ENCODE measurements at places on chromosomes 4 and X.

GRCh38 chrX:57516491-57516890 lies 75.3 kb upstream of the ZXDB start:
- no peak for DNase-seq

GRCh38 chr4:41748074-41748570 lies 403 bp downstream of the PHOX2B start:
- DNase-seq = no peak

- no peak for DNase-seq
Measured at GRCh38 chrX:28969126-28969525, 381.9 kb downstream of the IL1RAPL1 start.

DNA sequence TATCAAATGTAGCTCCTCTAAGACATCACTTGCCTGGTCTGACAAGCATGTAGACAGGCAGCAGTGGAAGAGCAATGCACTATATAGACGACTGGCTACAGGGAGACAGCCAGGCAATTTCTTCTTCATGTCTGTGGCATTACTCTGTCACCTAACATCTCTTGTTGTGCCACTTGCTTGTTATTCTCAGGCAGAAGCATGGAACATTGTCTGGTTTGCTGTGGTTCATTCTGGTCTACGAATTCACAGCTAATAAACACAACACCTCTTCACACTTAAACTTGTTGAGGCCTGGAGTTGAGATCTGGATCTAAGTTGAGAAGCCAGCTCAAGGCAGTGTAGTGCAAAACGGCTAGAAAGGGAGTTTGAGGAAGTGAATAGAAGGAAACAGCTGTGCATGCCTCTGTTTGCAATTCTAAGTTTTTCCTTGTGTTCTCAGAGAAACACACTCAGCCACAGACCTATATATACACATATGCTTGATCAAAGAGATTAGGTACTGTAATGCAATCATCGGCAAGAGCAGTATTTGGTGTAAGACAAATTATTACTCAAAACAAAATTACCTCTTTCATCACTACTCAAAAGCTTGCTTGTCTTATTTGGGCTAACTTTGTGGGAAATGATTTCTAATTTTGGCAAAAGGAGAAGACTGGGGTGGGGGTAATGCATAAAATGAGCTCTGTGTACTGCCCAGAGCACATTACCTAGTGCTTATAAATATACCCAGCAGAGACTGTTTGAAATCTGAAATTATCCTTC lies 243.8 kb downstream of the PPP3CA start:
- no peak for DNase-seq

DNA sequence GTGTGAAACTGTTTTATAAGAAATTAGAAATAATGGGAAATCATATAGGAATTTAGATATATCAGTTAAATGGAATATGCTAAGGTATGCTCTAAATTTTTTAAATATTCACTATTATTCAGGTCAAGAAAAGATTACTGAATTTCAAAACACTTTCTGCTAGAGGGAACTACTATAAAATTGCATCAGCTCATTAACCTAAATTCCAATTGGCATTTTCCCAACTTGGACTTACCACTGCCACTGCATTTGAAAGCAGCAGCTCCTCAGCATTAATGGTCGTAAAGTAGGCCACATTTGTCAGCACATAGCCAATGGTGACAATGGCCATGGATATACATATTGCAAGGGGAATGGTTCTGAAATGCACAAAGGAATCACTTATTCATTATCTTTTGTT lies 57.3 kb downstream of the SLC7A11 start:
- DNase-seq = no peak

GRCh38 chr4:121881158-121881557 lies 10.9 kb upstream of the BBS7 start:
- DNase-seq = no peak

GRCh38 chr4:105067431-105067830 lies 79.2 kb upstream of the TET2 start:
- DNase-seq = no peak

GRCh38 chr4:75741027-75741426 lies 16.6 kb downstream of the USO1 start:
- no peak for DNase-seq

DNA sequence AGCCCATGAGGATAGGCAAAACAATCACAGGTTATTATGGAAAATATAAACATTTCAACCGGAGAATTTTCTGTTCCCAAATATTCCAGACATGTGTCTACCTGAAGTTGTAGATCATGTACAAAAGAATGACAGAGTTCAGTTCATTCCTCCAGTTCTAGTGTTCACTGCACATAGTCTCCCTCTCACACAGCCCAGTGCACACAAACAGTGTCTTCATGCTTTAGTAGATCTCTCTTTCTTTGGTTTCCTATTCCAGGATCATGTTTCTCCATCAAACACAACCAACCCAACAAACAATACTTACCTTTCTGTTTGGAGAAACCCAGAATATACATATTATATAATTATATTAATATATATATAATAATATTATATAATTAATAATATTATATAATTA lies 671.9 kb downstream of the TRIML1 start:
- no peak for DNase-seq

- DNase-seq = peak; percentile 41
Measured at GRCh38 chr4:21765810-21766407, 182.7 kb downstream of the KCNIP4 start.

DNA sequence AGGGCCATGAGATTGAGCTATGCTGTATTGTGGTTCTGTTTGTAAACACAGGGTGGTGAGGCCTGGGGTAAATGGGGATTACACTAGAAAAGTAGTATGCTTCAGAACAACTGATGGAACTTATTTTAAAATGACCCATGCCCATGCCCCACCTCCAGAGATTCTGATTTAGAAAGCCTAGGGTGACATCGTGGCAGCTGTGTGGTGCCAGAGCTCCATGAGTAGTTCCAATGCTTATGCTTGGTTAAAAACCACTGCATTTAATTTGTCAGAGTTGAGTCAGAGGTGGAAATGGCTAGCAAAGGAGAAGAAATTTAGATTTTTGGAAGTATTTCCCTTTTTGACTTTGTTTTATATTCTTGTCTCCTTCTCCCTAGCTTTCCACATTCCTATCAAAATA lies 63.4 kb upstream of the PDE5A start:
- no peak for DNase-seq

GRCh38 chrX:49233176-49233575 lies at the start of gene CACNA1F:
Gene CACNA1F, minus strand, starts transcription at chrX:49233340. Its CDS starts 31 bp downstream, at chrX:49233309.
- DNase-seq = no peak

DNA sequence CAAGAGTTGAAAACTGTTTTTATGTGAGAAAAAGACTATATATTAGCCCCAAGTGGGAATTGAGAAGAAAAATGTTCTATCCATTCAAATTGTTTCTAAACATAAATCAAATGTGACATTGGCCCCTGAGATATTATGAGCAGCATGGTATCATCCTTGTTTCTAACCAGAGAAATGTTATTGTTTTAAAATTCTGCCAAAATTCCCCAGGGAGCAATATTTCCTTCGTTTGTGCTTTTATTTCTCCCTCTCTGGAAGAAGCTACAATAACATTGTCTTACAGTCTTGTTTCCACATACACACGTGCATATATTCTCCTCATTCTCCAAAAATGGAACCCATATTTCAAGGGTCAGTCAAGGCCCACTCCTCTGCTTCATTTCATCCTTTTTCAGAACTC lies 46.7 kb downstream of the MAGEB17 start:
- DNase-seq = no peak

DNA sequence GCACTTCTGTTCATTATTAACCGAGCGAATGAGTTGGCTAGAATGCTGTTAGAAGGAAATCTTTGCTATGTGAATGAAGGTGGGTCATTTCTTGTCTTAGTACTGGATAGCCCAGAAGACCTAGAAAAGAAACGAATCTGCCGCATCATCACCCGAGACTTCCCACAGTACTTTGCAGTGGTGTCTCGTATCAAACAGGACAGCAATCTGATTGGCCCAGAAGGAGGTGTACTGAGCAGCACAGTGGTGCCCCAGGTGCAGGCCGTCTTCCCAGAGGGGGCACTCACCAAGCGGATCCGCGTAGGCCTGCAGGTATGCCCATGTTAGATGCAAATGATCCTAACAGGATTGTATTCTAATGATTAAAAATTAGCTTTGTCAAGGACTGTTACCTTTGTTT lies 286.3 kb downstream of the ANK2 start:
- no peak for DNase-seq

GRCh38 chrX:78011846-78012245 lies 42.4 kb upstream of the PGAM4 start:
- DNase-seq = no peak

DNA sequence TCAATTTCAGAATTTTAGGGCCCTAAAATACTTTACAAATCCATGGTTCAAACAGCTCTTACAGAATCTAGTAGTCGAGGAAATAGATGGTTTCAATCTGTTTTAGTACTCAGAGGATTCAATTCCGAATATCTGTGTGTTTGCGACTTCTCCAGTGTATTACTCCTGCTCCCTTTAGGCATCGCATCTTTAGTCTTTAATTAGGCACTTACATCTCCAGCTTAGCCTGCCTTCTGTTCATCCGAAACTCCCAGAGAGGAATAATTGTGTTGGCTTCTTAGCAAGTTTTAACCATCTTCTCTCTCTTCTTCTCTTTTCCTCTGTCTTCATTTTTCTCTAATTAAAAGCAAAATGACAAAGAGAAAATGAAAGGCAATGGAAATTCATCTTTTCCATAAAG lies 1901.3 kb upstream of the TENM3 start:
- no peak for DNase-seq

- no peak for DNase-seq
Measured at GRCh38 chr4:17490575-17491059, 21.3 kb downstream of the QDPR start.

GRCh38 chrX:122790376-122791095 lies 393.5 kb upstream of the GRIA3 start:
- no peak for DNase-seq

DNA sequence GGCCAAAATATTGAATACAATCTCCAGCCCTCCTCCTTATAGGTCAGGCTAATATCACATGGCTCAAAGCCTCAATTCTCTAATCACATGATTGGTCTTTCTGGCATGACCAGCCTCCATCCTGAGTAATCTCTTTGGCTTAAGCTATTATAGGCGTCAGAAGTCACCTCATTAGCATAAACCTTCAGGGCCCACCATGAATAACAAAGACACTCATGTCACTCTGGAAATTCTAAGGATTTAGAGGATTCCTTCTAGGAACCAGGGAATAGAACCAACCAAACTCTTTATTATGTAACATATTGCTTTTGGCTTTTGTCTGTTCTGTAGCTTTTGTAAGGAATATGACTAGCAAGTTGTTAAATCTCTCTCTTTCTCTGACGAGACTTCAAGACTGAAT lies 109.2 kb upstream of the IGFBP7 start:
- DNase-seq = no peak

GRCh38 chr4:123423819-123424218 lies 27.2 kb downstream of the SPRY1 start:
- DNase-seq = no peak

DNA sequence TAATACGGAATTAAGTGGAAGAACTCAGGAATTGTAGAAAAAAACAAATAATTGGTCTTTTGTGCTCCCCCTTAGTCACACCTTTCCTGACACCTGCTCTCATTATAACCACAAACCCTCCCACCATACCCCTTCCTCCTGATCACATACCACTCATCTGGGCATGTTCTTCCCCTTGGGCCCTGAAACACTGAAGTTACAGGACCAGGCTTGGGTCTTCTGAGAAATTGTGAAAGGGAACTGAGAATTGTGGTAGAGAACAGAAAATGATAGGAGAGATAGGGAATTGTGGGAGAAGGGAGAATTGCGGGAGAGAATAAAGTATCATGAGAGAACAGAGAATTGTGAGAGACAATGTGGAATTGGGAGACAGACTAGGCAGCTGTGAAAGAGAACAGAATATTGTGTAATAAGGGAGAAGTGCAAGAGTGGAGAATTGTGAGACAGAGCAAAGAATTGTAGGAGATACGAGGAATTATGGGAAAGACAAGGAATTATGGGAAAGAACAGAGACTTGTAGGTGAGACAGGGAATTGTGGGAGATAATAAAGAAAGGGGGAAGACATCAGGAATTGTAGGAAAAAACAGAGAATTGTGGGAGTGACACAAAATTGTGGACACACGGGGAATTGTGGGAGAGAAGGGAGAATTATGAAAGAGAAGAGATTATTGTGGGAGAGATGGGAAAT lies 2.7 kb upstream of the HCCS start:
- DNase-seq = no peak

GRCh38 chrX:19686876-19687275 lies 171.6 kb upstream of the MAP3K15 start:
- no peak for DNase-seq

GRCh38 chr4:108431986-108432385 lies 188.4 kb upstream of the RPL34 start:
- no peak for DNase-seq

- no peak for DNase-seq
Measured at GRCh38 chr4:39530682-39531081, 3.4 kb upstream of the UGDH start.

DNA sequence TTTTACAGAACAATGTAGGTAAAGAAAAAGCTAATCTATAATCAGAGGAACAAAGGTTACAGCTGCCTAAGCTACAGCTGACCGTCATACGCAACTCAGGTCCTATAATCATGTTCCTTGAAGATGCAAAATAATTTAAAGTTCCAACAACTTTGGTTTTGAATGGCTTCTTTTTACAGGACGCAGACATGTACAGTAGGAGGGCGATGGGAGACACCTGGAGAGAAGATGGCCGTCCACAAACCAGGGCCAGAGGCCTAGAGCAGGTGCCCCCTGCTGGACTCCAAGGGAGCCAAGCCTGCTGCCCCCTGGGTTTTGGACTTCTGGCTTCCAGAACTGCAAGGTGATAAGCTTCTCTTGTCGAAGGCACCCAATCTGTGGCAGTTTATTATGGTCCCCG lies 10.6 kb downstream of the HGFAC start:
- no peak for DNase-seq

DNA sequence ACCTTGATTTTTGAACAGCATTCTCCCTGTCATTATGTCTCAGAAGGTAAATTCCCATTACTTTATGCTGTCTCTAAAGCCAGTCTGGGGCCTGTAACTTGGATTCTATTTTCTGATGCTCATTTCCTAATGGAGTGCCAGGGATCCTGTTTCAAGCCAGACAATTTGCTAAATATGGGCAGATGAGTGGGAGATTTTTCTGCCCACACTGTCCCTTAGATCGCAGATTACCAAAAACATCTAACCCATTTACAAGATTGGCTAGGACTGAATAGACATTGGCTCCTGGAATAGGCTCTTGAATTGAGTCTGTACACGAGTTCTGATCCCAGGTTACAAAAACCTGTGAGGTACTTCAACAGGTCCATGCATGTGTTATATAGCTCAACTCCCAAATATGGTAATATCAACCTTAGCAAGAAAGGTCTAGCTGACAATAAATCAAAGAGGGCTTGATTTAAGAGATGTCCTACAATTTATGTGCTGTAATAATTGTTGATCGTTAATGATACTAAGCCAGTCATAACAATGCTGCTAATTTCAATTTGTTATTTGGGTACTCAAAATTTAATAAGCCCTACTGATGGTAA lies 5.7 kb downstream of the GPC3 start:
- DNase-seq = no peak

- DNase-seq = no peak
Measured at GRCh38 chrX:129689796-129690195, 35.0 kb upstream of the APLN start.

- peak; percentile 35 for DNase-seq
Measured at GRCh38 chr4:88759039-88759894, 61.6 kb upstream of the NAP1L5 start.

Data from NCI-H2227 treated with DMSO at 0.1 percent for 48 hours (cell line).